Renal cortical epithelial cell (primary cell): ENCODE measurements at places on chromosomes 16 and 17. TPM values are rescaled to one million over a fixed set of nuclear protein-coding genes. Genes with fewer than 3 reads are reported as not detected.

TNFSF13 gene
- 22.1 and 31.9 TPM in 2 replicates for total RNA-seq

KRTAP1-1 gene
- total RNA-seq: 0.25 and 0.35 TPM in 2 replicates

VAT1 gene
- total RNA-seq: 150 and 204 TPM in 2 replicates

SLC52A1 gene
- 0.52 and 0.55 TPM in 2 replicates for total RNA-seq

ERBB2 gene
- 28.5 and 121 TPM in 2 replicates for total RNA-seq

CDK5R1 gene
- total RNA-seq: 2.6 TPM in 2 replicates

CES5A gene
- total RNA-seq: not detected in 2 replicates

ITGA2B gene
- 0.60 TPM in 1 of 2 replicates, not detected in the other for total RNA-seq

SIAH1 gene
- total RNA-seq: 36.5 and 38.1 TPM in 2 replicates

SLFN12L gene
- 0.05 TPM in 1 of 2 replicates, not detected in the other for total RNA-seq
